ENCODE measurements at places on chromosomes 11 and 22.
A peak's percentile ranks its signal among the peaks of the same experiment; 100 is the strongest.

- DNase-seq: no peak
Observed at GRCh38 chr11:60315871-60316270, 11.2 kb upstream of the MS4A6E start.

- no peak for DNase-seq
Observed at GRCh38 chr11:15923183-15923582, 433.2 kb downstream of the SOX6 start.

- DNase-seq: no peak
Observed at GRCh38 chr22:40511604-40512003, 124.9 kb downstream of the MRTFA start.

DNA sequence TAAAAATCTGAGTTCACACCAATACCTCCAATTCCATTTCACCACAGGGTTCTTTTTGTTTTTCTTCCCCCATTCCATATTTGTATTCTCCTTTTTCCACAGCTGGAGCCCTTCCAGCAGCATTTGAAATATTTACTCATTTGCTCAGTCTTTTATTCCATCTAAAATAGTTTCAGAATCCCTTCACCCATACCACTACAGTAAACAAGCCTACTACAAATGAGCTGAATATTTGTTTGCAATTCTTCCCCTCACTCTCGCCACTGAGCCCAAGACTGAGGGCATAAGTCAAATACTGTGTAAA lies 46.4 kb downstream of the ZNF143 start:
- DNase-seq: no peak

DNA sequence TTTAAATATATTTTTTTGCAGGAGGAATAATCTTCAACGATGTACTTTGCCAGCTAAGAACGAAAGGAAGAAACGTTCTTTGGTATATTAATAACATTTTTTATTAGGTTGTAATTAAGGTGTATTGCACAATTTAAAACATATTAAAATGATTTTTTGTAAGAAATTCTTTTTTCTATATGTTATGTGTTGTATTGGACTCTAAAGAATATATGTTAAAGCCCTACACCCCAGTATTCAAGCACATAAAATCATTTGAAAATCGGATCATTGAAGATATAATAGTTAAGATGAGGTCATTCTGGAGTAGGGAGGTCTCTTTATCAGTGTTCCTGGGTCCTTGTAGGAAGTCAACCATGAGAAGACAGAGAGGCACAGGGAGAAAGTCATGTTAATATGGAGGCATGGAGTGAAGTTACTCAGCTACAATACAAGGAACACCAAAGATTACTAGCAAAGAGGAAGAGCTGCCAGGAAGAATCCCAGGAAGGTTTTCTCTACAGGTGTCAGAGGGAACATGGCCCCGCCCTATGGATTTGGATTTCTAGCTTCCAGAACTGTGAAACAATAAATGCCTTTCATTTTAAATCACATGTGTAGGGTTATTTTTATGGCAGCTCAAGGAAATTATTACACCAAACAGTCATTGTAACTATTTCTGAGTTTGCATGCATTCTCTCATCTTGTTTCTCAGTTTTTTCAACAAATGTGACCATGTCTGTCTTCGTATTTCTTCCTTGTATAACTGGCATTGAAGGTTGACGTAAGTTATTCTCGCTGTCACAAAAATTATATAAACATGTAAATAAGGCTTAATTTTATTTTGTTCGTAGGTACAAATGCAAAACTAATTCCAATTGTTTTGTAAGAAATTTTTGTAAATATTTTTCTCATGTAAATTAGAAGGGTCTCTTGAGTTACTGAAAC lies 75.4 kb upstream of the VPREB1 start:
- DNase-seq: no peak

- no peak for DNase-seq
Observed at GRCh38 chr11:60873533-60873932, 6.2 kb downstream of the ZP1 start.

DNA sequence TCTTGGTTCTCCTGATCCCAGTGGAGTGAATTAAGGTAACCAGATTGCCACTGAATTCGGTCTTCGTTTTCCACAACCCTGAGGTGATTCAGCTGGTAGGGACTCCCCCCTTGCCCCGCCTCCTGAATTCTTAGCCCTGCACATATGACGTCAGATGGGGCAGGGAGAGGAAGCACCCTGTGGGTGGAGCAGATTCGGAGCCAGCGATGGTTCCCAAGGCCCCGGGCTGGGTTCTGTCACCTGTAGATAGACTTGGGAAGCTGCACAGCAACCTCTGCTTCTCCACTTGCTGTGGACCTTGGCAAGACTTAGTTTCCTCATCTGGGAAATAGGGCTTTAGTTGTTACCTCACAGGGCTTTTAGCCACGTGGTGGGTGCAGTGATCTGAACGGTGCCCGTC lies 67.8 kb downstream of the CTTN start:
- no peak for DNase-seq

DNA sequence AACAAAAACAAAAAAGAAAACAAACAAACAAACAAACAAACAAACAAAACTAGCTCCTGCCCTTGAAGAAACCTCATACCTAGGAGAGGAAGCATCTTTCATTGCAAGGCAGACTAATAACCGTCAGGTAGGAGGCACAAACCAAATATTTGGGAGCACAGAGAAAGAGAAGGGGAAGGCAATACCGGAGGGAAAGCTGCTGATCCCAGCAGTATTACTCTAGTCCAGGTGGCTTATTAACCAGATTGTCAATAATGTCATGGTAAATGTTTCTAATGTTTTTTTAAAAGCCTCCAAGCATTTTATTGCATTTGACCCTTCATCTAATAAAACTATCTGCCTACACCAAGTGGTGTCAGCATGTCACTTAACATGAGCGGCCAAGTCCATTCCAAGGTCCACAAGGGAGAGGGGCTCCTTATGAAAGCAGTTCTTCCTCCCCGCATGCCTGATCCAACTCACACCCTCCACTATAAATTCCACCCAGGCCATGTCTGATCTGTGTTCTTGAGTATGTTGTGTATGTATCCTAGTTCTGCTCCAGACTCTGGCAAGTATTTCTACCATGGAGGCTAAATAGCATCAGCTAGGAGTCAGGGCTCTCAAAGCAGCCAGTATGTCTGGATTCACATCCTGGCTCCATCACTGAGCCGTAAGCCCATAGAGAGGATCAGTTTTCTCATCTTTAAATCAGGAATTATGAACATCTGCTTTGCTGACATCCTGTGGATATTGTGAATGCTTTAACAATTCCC lies 208.1 kb upstream of the TENM4 start:
- no peak for DNase-seq

DNA sequence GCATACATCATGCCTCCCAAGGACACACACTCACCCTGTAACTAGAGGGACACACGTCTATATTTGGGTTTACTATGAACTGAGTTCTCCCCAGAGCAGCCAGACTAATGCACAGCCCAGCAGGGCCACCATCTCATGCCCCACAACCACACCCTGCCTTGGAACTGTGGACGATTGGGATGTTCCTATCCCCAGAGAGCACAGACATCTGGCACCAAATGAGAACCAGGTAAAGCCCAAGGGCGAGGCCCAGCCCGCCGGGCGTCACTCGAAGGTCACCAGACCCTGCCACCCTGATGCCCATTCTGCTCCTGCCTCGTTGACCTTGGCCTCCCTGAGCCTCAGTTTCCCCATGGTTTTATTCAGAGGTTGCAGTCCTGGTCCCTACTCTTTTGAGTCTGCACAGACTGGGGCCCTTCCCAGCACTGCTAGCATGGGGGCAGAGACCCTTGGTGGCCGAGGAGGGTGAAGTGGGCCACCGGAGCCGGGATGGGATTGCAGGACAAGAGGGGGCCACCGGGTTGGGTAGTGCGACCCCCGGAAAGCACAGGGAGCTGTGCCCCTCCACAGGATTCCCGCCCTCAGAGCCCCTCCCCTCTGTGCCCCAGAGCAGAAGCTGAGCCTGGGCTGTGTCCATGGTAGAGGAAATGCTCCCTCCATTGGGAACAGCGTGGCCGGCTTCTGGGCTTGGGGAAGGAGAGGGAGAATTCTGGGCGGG lies 56.8 kb downstream of the IGLL5 start:
- no peak for DNase-seq

DNA sequence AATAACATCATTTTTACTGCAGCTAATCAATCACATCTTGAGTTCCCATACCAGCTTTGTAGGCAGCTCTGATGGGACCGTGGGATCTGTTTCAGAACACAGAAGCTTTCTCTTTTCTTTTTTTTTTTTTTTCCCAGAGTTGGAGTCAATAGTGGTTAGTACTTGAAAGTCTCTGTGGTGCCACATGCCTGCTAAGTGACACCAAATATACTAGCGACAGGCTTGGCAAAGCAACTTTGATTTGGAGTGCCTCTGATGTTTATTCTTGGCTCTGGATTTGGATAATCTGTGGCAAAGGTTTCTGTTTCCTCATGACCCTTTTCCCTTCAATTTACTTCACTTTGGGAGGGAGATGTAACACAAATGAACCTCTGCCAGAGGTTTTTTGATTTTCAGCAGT lies 681.4 kb upstream of the TENM4 start:
- no peak for DNase-seq

- DNase-seq: no peak
Observed at GRCh38 chr11:107675902-107676301, 36.0 kb downstream of the SLN start.

DNA sequence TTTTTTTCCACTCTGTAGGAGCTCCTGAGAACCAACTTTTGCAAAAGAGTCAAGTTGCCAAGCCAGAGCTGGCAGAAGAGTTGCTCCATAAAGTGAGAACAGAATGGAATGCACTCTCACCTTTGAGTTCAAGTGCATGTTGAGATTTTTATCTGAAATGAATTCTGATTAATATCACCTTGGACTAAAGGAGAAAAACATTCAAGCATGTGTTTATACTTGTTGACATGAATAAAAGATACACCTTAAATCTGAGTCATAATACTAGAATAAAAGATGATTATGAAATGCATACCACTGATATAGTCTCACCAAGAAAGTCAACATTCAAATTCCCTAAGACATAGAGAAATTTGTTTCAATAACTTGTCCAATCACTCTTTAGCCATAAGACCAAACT lies 37.8 kb downstream of the ARL14EP start:
- no peak for DNase-seq

- DNase-seq: no peak
Observed at GRCh38 chr22:25569983-25570382, 5.5 kb downstream of the GRK3 start.

- DNase-seq: no peak
Observed at GRCh38 chr11:6568191-6568918, 35.1 kb downstream of the RRP8 start.

- DNase-seq: no peak
Observed at GRCh38 chr11:4059424-4059823, 35.2 kb upstream of the RRM1 start.

GRCh38 chr11:85042361-85042760 lies 584.8 kb downstream of the DLG2 start:
- no peak for DNase-seq

GRCh38 chr22:33073989-33074418 lies 15.8 kb upstream of the SYN3 start:
- DNase-seq: no peak

DNA sequence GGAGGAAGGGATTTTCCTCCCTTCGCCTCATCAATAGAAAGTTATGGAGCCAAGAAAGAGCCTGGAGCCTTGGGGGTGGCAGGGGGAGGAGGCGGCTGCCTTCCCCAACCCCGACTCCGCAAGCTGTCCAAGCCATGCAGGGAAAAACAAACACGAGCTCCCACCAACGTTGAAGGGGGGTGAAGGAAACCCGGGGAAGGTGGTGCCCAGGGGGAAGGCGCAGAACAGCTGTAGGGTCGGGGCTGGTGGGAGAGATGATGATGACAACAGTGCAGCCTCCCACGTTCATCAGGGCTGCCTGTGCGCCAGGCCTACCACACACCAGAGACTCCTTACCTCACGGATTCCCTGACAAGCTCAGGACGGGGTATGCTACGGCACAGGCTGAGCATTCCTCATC lies 73.5 kb downstream of the SCUBE1 start:
- DNase-seq: no peak

- no peak for DNase-seq
Observed at GRCh38 chr11:26483108-26483507, 89.0 kb downstream of the MUC15 start.

GRCh38 chr11:1785749-1786413 lies 22.2 kb upstream of the CTSD start:
- DNase-seq: no peak

DNA sequence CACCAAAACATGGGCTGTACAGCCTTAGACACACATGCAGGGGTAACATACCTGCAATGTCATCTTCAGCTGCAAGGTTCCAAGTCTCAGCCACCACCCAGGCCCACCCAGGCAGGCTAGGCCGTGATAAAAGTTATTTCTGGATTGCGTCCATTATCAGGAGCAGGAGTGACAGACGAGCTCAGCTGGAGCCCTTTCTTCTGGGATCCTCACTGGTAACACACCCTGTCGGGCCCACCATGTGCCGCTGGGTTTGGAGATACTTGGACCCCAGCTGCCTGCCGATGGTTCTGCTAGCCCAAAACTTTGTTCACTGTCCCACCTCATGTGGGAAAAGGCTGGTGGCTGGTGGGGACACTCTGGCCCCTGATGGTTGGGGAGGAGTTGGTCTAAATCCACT lies 24.8 kb downstream of the TMPRSS5 start:
- no peak for DNase-seq

- no peak for DNase-seq
Observed at GRCh38 chr11:66317723-66318599, 1.1 kb upstream of the CD248 start.

DNA sequence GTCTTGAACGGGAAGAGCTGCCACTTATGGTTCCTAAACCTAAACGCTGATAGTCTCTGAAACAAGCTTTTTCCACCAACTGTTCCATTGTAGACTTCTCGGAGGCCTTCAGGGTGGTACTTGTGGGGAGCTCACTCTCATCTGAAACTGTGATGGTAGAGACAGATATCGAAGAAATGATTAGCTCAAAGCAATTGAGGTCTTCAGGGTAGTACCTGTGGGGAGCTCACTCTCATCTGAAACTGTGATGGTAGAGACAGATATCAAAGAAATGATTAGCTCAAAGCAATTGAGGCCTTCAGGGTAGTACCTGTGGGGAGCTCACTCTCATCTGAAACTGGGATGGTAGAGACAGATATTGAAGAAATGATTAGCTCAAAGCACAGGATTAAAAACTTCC lies 175.7 kb downstream of the SWAP70 start:
- DNase-seq: no peak

- DNase-seq: no peak
Observed at GRCh38 chr11:95692526-95693260, 96.9 kb downstream of the FAM76B start.

GRCh38 chr11:36394926-36395325 lies 98.8 kb downstream of the PRR5L start:
- DNase-seq: no peak

GRCh38 chr11:61164606-61165424 lies 3.6 kb upstream of the VPS37C start:
- DNase-seq: no peak

DNA sequence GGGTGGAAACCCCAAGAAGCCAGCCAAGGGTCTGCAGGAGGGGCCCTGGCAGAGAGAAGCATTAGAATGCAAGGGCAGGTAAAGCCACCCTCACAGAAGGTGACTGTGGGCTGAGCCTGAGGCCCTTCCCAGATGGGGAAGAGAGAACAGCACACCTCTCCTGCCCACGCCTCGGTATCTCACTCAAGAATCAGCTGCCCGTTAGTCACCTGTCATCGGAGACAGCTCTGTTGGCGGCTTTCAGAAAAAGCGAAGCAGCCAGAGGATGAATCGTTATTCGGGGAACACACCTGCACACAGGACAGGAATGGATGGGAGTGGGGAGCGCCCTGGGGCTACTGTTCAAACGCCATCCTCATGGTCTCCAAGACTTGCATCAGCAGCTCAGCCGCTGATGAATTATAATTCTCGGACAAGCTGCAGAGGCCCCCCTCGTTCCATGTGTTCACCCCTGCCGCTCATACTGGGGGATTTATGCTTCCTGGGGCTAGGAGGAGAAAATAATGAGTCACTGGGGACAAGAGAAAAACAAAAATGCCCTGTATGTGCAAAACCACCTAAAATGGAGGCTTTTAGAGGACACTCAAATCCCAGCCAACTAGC lies 21.6 kb upstream of the TMA7B start:
- peak; percentile 63 for DNase-seq
